ENCODE measurements at places on chromosomes 4 and X.
A peak's percentile ranks its signal among the peaks of the same experiment; 100 is the strongest.

GRCh38 chr4:13263967-13264525, 220.1 kb downstream of the RAB28 start:
- DNase-seq = peak; percentile 32

GRCh38 chr4:85905761-85906160, 430.8 kb downstream of the ARHGAP24 start:
- no peak for DNase-seq

DNA sequence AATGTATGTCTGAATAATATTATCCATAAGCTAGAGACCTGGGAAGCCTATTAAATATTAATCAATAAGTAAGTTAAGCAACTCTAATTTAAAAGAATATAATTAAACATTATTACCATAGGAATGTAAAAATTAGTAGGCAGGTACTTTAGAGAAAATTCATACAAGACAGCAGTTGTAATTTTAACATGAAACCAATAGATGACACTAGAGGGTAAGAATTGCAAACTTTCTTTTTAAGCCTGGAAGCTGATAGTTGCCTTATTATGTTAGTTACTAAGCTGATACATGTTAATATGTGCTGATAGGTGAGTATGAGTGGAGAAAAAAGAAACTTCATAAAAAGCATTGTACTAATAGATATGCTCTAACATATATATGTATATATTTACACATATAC, 1157.4 kb downstream of the FAM133A start:
- peak; percentile 2 for DNase-seq

DNA sequence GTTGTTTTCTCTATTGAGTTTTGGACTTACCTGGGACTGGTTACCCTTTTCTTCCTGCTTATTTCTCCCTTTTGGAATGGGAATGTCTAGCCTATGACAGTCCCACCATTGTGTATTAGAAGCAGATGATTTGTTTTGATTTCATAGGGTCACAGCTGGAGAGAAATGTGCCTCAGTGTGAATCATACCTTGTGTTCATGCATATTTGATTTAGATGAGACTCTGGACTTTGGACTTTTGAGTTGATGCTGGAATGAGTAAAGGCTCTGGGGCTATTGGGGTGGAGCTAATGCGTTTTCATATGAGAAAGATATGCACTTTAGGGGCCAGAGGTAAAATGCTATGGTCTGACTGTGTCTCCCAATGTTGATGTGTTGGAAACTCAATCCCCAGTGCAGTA, 30.5 kb upstream of the TEX13C start:
- peak; percentile 1 for DNase-seq

DNA sequence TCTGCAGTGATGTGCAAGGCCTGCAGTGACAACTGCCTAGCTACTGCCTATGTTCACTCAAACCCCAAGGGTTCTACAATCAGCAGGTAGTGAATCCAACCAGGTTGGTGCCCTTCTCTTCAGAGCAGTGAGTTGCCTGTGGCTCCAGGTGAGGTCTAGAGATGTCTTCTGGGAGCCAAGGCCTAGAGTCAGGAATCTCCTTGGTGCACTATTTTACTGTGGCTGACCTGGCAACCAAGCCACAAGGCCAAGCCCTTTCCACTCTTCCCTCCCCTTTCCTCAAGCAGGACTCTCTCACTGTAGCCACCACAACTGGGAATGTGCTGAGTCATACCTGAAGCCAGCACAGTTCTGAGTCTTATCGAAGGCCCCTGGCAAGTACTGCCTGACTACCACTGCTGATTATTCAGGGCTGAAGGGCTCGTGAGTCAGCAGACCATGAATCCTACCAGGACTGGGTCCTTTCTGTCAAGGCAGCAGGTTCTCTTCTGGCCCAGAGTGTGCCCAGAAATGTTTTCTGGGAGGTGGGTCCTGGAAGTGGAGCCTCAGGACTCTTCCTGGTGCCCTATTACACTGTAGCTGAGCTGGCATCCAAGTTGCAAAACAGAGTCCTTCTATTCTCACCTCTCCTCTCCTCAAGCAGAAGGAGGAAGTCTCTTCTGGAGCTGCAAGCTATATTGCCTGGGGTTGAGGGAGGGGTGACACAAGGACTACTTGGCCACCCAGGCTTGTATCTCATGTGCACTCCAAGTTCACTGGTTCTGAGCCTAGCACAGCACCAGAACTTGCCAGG, 111.6 kb downstream of the BTC start:
- peak; percentile 97 for DNase-seq

DNA sequence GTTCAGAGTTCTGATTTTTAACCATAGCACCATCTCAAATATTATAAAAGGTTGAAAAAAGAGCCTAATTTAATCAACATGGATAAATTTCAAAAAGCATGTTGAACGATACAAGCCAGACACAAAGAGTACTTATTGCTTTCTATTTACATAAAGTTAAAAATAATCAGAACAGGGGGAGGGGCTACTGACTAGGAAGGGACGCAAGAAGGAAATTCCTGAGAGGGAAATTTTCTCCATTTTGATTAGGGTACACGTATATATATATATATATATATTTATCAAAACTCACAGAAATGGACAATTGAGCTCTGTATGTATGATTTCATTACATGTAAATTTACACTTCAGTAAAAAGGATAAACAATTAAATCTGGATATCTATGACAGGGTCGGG, 482 bp upstream of the MBTPS2 start:
- DNase-seq = peak; percentile 52

- peak; percentile 23 for DNase-seq
Measured at GRCh38 chr4:186137196-186137794, 32.8 kb downstream of the FAM149A start.

DNA sequence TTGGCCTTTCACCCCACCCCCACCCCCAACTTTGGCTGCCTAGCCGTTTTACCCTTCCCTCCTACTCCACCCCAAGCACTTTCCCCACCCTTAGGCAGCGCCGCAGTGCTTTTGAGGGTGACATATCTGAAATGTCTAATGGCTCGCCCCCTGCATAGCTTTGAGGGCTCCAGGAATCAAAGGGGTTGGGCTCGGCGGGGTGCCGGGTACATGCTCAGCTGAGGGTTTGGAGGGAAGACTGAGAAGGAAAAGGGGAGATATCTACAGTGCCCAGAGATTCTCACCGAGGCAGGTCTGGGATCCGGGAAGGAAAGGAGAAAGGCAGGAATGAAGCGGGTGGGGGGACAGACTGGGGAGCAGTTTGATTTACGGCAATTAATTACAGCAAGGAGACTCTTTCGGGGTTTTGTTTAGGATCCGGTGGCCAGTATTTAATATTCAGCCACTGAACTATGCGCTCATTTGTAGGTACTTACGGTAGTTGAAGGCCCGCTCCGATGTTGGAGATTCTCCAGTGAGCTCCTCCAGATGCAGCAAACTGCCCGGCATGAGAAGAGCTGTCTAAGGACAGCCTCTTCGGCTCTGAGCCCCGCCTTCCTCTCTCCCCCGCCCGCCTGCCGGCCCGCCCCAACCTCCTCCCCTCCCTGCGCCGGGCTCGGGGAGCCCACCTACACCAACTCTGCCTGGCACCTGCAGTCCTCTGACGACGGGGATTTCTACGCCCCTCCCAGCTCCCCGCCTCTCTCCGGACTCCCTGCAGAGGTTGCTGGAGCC, at the start of gene IGSF1:
IGSF1 (minus strand) TSS at position 569 of the 774 bp plus-strand sequence. CDS start 2,632 bp downstream, outside the sequence.
- no peak for DNase-seq

DNA sequence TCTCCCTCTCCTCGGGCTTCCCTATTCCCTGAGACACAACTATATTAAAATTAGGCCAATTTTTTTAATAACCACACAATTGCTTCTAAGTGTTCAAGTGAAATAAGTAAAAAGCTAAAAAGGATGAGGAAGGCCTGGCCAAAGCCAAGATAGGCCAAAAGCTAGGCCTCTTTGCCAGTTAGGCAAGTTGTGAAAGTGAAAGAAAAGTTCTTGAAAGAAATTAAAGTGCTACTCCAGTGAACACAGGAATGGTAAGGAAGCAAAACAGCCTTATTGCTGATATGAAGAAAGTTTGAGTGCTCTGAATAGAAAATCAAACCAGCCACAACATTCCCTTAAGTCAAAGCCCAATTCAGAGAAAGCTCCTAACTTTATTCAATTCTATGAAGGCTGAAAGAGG, 114.2 kb upstream of the FAT4 start:
- no peak for DNase-seq

- no peak for DNase-seq
Measured at GRCh38 chr4:152072906-152073305, 312.1 kb upstream of the GATB start.

DNA sequence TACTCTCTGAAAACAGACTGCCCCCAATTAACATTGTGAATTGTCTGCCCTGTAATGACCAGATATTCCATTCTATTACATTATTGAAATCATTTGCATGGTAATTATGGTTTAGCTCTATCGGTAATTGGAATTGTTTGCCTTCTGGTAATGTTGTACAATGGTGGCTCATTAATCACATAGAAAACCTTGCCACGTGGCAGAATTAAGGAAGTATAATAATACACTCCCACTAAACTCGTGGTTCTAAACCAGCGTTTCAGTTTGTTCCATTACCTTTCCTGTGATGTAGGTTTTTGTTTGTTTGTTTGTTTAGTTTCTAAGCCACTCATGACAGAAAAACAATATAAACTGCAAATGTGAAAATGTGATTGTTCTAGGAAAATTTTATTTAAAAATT, 45.1 kb upstream of the TAPT1 start:
- DNase-seq = no peak

GRCh38 chr4:130955520-130955919, 1859.6 kb downstream of the C4orf33 start:
- no peak for DNase-seq

- DNase-seq = peak; percentile 68
Measured at GRCh38 chrX:22952010-22952409, 47.8 kb upstream of the DDX53 start.

DNA sequence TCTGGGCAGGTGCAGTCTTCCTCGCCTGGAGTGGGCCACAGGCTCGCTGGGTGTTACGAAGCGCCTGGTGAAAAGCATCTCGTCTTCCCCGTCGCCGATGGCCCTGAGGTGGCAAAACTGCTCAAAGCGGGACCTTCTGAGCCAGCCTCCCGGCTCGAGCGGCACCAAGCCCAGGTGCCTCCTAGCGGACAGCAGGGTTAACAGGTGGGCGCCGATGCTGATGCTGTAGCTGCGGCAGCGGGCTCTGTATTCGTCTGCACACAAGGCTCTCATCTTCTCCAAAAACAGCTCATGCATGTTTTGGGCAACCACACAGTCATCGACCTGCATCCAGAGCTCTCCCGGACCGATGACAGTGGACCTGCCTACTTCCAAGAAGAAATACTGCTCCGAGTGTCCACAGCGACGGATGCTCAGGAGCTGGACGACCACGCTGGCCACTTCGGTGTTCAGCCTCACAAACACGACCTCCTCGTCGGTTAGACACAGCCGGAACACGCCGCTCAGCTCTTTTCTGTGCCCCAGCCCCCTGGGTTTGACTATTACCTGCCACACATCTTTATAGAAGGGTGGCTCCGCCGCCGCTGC, 1.2 kb downstream of the IRS4 start:
- no peak for DNase-seq

DNA sequence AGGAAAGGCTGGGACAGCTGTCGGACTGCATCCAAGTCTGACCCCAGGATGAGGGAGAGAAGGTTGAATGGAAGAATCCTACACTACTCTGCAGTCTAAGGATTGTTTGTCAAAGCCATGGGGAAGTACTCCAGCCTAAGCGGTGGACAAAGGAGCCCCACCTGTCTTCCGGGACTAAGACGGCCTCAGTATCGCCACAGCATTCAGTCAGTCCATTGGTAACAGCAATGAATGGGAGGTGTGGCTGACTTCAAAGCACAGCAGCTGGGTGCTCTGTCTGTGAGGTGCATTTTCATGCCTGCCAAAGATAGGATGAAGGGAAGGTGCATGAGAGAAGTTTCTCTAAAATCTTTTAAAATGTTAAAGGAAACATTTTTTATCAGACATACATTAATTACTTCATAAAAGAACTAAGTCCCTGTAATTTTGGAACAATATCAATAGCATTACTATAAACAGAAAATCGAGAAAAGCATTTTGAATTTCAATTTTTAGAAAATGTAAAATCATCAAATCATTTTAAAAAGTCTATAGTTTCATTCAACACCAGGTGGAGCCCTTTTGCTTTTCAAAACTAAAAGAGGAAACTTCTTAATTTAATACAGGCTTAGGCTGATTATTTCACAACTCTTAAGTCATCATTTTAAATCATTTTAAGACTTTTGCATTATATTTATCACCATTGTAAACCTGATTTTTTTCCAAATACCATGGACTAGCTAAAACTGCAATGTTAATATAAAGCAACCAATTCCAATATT, 27.6 kb upstream of the INTU start:
- peak; percentile 63 for DNase-seq

GRCh38 chr4:107318078-107318477, 282.0 kb upstream of the DKK2 start:
- DNase-seq = no peak

GRCh38 chrX:24259544-24260240, 54.2 kb downstream of the SUPT20HL2 start:
- DNase-seq = peak; percentile 74

- no peak for DNase-seq
Measured at GRCh38 chrX:23287191-23287725, 47.4 kb upstream of the PTCHD1 start.

GRCh38 chr4:113636877-113637276, 124.7 kb downstream of the CAMK2D start:
- peak; percentile 59 for DNase-seq

- DNase-seq = no peak
Measured at GRCh38 chr4:78763251-78763650, 12.9 kb upstream of the BMP2K start.

GRCh38 chr4:89727238-89727637, 109.7 kb downstream of the SNCA start:
- peak; percentile 6 for DNase-seq

- DNase-seq = peak; percentile 59
Measured at GRCh38 chr4:109406337-109406931, 27.2 kb upstream of the SEC24B start.

DNA sequence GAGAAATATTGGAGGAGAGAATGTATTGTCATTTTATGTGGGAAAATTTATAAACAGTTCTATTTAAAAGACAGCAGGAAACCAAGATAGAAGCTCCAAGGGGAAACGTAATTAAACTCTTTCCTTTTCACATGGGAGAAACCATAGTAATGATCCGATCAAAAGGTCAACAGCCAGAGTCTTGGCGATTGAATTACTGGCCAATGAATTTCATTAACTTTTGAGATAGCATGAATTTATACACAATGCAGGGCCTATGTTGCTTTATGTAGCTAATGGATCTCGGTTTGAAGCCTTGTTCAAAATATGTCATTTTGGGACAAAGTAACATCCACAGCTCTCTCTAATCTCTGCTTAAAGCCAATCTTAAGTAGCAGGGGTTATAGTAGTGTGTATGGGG, 897.5 kb upstream of the NDST4 start:
- no peak for DNase-seq

GRCh38 chr4:139315221-139315675, 13.0 kb upstream of the NDUFC1 start:
- DNase-seq = no peak

GRCh38 chr4:136281307-136281706, 1251.0 kb downstream of the PCDH18 start:
- DNase-seq = no peak

DNA sequence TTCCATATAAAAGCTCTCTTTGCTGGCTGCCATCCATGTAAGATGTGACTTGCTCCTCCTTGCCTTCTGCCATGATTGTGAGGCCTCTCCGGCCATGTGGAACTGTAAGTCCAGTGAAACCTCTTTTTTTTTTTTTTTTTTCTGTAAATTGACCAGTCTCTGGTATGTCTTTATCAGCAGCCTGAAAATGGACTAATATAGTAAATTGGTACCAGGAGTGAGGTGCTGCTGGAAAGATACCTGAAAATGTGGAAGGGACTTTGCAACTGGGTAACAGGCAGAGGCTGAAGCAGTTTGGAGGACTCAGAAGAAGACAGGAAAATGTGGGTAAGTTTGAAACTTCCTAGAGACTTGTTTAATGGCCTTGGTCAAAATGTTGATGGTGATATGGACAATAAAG, 124.3 kb upstream of the AADAT start:
- no peak for DNase-seq

GRCh38 chr4:25861280-25861950, 1.4 kb downstream of the SEL1L3 start:
- no peak for DNase-seq

All from ELR (cell line).